ENCODE measurements at places on chromosomes 11 and 22. TPM values are rescaled to one million over a fixed set of nuclear protein-coding genes. Genes with fewer than 3 reads are reported as not detected.
A peak's percentile ranks its signal among the peaks of the same experiment; 100 is the strongest.

- H3K36me3 ChIP-seq, result no peaks in the 10 kb centered on the region
- no peak overlapping the region for H3K4me3 ChIP-seq
- H3K27ac ChIP-seq, result no peak overlapping the region
- peaks cover 24% of the 10 kb centered on the region for H3K4me1 ChIP-seq
- no peak for DNase-seq
- H3K27me3 ChIP-seq, result no peaks in the 10 kb centered on the region
Observed at GRCh38 chr11:126544108-126545056, 188.9 kb downstream of the ST3GAL4 start.

DNA sequence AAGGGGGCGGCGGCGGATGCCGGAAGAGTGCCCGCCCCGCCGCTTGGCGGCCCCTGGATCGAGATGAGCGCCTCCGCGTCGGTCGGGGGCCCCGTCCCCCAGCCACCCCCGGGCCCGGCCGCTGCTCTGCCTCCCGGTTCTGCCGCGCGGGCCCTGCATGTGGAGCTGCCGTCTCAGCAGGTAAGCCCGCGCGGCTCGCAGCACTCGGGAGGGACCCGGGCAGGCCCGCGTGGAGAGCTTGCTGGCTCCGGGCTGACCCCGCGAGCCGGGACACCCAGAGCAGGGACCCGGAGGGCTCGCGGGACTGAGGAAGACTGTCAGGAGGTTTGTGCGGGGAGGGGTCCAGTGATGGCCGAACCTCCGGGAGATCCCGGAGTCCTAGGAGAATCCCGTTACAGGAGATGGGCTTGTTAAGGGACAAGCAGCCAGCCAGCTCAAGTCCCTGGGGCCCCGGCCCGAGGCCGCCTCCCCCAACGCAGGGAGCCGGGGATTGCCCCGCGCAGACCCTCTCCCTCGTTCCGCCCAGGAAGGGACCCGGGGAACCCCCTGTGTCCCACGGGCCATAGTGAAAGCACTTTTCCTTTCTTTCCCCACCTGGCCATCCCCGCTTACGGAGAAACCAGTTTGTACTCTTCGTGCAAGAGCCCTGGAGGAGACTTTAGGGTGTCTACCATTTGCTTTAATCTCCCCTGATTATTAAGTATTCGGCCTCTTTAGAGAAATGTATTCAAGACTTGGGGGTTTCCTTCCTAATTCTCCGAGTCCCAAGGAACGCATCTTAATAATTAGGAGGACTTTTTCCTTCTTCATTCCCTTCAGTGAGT lies 547 bp downstream of the UVRAG start:
- no peak for DNase-seq
- H3K36me3 ChIP-seq, result no peaks in the 10 kb centered on the region

Gene WBP2NL
- total RNA-seq, result 0.45 TPM

Gene HBB
- total RNA-seq, result 6.6 TPM

- H3K4me3 ChIP-seq, result no peak overlapping the region
- peak overlapping the region; percentile 51 for H3K27ac ChIP-seq
- H3K36me3 ChIP-seq, result no peaks in the 10 kb centered on the region
- peaks cover 11% of the 10 kb centered on the region for H3K4me1 ChIP-seq
Observed at GRCh38 chr22:31313366-31314147, 21.3 kb upstream of the PIK3IP1 start.

DNA sequence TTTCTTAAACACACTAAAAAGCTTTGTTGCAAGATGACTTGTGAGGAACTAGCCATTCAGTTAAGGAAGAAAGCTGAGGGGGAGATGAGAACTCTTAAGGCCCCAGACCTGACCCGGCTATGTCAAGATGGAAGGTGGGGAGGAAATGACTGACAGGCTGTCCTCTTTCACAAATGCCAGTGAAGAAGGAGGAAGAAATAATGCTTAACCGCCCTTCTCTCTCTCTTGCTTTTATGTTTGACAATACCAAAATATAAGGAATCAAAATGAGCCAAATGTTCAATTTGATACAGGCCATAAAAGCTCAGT lies 87.4 kb downstream of the AMBRA1 start:
- H3K27me3 ChIP-seq, result no peaks in the 10 kb centered on the region
- peaks cover 23% of the 10 kb centered on the region for H3K36me3 ChIP-seq
- H3K27ac ChIP-seq, result no peak overlapping the region
- no peak for DNase-seq
- no peaks in the 10 kb centered on the region for H3K4me1 ChIP-seq

Gene OR51B4
- not detected for total RNA-seq

Gene XPNPEP3
- total RNA-seq, result 10.0 TPM

Gene KCNQ1
- 5.9 TPM for total RNA-seq

GRCh38 chr11:7364660-7365059 lies 113.0 kb downstream of the SYT9 start:
- H3K36me3 ChIP-seq, result no peaks in the 10 kb centered on the region
- no peak overlapping the region for H3K4me3 ChIP-seq
- no peaks in the 10 kb centered on the region for H3K27me3 ChIP-seq
- no peak overlapping the region for H3K27ac ChIP-seq

Gene MYBPC3
- 0.06 TPM for total RNA-seq

Gene KCNJ11
- total RNA-seq, result not detected

DNA sequence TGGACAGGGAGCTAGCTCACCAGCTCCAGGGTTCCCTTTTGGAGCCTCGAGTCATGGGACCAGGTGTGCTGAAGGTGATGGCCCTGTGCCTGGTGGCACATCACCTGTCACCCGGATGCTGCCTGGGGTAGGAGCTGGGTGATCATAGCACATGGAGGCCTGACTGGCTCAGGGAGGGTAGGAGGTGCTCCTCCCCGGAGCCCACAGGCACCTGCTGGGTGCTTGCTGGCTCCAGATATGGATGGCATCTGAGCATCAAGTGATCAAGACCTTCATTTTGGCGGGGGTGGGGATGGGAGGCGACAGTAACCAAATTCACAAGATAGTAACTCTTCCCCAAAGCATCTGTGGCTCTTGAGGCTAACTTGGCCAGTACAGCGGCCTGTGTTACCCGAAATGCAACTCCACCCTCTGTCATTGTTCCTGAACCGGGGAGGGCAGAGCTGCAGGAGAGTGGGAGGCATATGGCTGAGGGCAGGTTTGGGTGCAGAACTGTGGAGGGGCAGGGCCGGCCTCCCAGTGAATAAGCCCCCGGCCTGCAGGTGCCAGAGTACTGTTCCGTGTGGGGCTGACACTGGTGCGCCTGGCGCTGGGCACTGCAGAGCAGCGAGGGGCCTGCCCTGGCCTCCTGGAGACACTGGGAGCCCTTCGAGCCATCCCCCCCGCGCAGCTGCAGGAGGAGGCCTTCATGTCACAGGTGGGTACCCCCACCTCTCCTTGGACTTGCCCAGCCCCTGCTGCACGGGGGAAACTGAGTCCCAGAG lies 4.7 kb downstream of the TBC1D10C start:
- H3K4me3 ChIP-seq, result no peak overlapping the region
- DNase-seq, result no peak
- peaks cover 23% of the 10 kb centered on the region for H3K4me1 ChIP-seq
- H3K27ac ChIP-seq, result no peak overlapping the region

GRCh38 chr22:42949159-42949558 lies 65.8 kb downstream of the PACSIN2 start:
- peak overlapping the region; percentile 95 for H3K27ac ChIP-seq
- no peak overlapping the region for H3K4me3 ChIP-seq

GRCh38 chr11:111836721-111837120 lies 34.7 kb downstream of the ALG9 start:
- peaks cover 16% of the 10 kb centered on the region for H3K36me3 ChIP-seq
- no peaks in the 10 kb centered on the region for H3K27me3 ChIP-seq
- no peak for DNase-seq
- no peak overlapping the region for H3K27ac ChIP-seq

Gene MOGAT2
- not detected for total RNA-seq

DNA sequence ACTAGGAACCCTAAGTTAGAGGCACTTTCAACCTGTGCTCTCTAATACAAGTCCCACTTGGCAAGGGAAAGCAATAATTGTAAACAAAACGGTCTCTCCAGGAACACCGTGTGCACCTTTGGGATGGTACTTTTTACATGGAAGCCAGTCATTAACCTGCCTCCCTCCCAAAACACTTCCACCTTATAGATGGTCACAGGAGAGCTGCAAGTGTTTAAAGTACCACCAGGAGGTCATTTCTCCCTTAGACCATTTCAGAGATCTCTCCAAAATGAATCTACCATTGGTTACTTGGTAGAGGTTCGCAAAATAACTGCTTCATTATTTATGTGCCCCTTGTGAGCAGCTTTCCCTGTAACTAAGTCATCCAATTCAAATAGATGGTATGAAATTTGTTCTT lies 375.3 kb downstream of the DYNC2H1 start:
- no peaks in the 10 kb centered on the region for H3K36me3 ChIP-seq
- H3K27ac ChIP-seq, result no peak overlapping the region
- no peaks in the 10 kb centered on the region for H3K27me3 ChIP-seq

DNA sequence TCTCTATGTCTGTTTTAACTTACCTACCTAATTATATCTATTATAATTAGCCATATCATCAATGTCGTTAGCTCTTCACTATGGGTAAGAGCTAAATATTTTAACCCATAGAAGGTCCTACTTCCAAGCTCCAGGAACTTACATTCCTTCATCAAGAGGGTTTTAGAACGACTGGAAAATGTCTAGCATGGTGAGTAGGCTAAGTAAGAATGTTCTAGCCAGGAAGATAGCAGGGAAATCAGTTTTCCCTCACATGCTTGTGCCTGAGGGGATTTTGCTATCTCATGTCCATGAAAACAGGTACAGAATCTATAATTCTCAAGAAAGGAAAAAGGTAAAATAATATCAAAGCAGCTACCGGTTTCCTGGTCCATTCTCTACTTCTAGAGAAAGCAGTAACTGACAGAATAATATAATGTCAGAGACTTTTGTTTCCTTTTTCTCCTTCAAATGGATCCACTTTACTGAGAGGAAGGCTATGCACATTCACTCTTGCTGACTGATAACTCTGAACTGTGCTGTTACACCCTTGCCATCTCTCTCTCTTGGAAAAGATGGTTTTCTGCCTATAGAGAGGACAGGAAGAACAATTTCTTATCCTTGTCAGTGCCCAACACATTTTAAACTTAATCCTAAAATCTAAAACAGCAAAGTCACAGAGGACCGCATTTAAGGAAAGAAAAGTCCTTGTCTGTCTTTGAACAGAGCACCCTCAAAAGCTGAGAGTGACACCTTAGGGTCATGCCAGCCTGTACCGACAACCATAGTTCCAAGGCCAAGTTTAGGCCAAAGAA lies 67.0 kb downstream of the MAML2 start:
- no peaks in the 10 kb centered on the region for H3K27me3 ChIP-seq
- H3K27ac ChIP-seq, result no peak overlapping the region
- peaks cover 2% of the 10 kb centered on the region for H3K36me3 ChIP-seq
- peaks cover 31% of the 10 kb centered on the region for H3K4me1 ChIP-seq
- H3K4me3 ChIP-seq, result no peak overlapping the region

Gene SORL1
- 12.3 TPM for total RNA-seq

DNA sequence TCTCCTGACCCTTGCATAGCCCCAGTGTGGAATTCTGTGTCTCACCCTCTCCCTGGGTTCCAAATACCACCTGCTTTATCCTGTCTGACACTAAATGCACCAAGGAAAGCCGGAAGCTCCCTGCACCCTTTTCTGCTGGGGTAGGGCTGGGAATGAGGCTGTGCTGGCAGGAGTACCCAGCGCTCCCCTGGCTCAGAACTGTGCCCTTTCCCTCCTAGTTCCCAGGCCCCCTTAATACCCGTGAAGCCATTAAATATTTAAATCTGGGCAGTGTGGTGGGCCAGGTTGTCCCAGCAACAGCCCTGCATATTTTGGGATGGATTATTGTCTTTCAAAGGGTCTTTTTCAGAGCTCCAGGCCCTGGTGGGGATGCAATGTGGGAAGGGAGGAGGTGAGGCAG lies 63.0 kb downstream of the TP53I11 start:
- H3K4me1 ChIP-seq, result peaks cover 53% of the 10 kb centered on the region
- H3K36me3 ChIP-seq, result no peaks in the 10 kb centered on the region
- peak overlapping the region; percentile 80 for H3K27ac ChIP-seq
- no peak overlapping the region for H3K4me3 ChIP-seq
- H3K27me3 ChIP-seq, result no peaks in the 10 kb centered on the region

Gene SSTR3
- not detected for total RNA-seq

Gene RAB38
- 2.1 TPM for total RNA-seq

DNA sequence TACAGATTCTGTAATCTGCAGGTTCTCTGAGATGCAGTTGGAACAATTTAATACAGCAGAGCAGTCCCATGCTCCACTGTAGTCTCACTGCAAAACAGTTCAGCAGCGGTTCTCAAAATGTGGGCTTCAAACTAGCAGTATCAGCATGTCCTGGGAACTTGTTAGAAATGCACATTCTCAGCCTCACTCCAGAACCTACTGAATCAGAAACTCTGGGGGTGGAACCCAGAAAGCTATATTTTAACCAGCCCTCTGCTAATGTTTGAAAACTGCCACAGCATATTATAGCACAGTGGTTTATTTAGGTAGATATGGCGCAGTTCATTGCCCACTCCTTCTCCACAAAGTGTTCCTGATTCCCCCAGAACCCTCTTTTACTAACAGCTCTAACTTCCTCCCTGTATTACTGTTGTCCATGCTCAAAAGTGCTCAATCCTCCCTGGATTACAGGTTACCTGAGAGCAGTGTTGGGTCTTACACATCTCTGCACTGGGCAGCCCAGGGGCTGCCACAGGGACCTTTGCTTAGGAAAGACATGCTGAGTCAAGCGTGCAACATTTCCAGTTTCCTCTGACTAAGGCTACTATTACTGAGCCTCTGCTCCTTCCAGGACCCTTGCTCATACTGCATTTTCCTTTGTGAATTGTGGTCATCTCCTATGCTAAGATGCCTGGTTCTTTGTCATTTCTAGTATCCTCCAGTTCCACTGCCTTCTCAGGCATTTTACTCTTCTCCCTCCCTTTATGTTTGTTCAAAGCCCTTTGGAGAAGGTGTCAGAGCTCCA lies 7.7 kb upstream of the DGAT2 start:
- H3K4me3 ChIP-seq, result no peak overlapping the region
- no peaks in the 10 kb centered on the region for H3K36me3 ChIP-seq
- H3K27me3 ChIP-seq, result no peaks in the 10 kb centered on the region

Gene HBD
- total RNA-seq, result not detected

DNA sequence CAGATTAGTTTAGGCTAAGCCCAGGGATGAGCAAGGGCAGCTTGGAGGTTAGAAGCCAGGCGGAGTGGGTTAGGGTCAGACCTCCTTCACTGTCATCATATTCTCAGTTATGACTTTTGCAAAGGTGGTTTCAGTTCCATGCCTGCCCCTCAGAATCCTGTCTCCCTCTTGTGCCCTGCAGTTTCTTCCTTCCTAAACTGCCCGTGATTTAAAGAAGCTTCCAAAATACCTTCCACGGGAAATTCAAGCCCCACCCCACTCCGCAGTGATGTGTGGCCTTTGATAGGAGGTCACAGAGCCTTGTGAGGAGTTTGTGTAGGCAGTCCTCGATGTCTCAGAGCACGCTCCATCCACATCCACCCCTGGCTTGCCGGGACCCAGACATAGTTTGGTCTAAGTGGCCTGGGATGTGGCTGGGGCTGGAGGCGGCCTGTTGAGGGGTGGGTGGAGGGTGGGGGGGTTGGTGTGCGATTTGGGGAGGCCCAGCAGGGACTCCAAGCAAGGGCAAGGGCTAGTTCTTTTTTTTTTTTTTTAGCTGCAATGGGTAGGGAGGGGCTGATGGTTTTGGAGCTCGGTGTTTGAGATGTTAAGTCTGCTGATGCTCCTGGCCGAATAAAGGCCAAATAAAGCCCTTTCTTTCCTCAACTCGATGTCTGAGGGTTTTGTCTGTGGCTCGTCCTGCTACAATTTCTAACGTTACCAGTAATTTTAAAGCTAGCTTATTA lies 1.6 kb upstream of the IFITM1 start:
- no peaks in the 10 kb centered on the region for H3K27me3 ChIP-seq
- no peak for DNase-seq
- peak overlapping the region; percentile 46 for H3K4me3 ChIP-seq
- H3K4me1 ChIP-seq, result peaks cover 13% of the 10 kb centered on the region

Data from esophagus muscularis mucosa (tissue), 4 donors.